Foreskin fibroblast (primary cell): ENCODE measurements at places on chromosomes 5 and 9.

DNA sequence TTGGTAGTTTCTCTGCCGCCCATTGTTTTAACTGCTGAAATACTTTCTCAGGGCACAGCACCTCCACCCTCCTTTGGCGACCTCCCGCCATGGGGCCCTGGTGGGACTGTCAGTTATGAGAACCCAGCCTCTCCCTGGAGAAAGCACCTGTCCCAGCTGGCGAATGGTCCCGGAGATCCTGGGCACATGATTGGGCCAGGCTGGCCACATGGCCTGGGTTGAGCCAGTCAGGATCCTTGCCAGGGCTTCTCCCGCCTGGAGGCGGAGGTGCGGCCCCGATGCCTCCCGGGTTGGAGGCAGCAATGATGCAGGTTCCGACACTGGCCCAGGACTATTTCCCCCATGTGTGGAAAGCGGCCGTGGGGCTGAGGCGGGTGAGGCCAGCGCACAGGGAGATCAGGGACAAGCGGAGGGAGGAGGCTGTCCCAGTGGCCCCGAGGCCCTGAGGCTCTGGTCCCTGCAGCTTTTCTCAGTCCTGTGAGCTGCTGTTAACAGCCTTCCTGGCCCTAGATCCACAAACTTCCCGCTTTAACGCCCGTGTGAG lies 13.6 kb downstream of the UNC5A start:
- DNase-seq = no peak

DNA sequence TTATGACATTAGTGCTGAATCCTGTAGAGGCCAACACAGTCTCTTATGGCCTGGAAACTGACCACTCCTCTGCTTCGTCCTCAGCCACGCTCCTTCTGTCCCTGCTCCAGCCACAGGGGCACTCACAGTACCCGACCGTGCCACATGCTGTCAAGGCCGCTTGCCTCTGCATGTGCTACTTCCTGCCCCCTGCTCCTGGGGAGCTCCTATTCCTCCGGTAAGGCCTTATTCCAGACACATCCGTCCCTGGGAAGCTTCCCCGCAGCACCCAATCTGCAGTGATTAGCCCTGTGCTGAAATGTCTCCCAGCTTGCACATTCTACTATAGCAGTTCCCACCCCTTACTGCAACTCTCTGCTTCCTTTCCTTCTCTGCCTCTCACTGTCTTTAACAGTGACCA lies 187.5 kb downstream of the CRB2 start:
- no peak for DNase-seq

GRCh38 chr9:134410071-134410834 lies 84.0 kb downstream of the RXRA start:
- DNase-seq = no peak

DNA sequence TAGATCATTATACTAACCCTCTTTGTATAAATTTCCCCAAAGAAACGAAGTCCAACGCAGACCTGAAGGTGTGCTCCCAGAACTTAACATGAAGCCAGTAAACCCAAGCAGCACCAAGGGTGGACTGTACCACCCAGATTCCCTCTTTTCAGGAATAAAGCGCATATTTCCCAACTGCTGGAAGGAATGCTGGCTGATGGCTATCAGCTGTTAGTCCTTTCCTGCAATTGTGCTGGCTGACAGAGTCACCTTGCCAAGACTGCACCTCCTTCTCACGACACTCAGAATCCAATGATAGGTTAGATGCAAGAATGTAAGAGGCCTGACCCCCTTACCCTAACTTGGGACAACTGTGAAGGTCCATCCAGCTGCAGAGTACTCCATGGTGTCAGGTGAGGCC lies 93.9 kb downstream of the MAPKAP1 start:
- DNase-seq = no peak

DNA sequence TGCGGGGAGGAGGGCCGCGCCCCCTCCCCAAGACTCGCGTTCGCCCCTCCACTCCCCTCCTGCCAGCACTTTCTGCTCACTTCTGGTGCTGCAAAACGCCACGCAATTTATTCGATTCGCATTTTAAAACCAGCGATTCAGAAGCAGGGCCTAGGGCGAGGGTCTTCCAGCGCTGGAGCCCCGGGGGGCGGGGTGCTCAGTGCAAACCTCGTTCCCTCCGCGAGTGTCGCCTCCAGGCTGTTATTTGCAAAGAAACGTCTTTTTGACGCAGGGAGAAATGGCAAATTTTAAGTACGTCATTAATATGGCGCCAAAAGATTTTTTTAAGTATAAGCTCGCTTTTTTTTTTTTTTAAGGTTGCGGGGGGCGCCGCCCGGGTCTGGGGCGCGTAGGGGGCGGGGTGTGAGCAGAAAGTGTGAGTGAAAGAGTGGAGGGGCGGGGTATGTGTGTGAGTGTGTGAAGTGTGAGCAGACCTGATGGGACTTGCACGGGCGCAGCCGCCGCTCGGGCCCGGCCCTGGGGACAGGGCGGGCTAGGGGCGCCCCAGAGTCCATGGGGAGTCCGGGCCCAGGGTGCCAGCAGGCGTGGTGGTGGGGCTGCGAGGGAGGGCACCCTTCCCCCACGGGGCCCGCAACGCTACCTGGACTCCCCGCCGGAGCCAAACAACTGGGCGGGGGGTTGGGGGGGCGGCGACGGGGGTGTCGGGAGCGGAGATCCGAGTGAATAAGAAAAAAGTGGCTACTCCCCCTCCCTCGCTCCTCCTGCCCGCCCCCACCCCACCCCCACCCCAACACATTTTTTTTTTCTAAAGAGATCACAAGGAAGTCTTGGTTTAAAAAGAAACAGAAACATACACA lies at the start of gene JADE2:
TSS of gene JADE2 (plus strand) at position 845 of the 857 bp plus-strand sequence. CDS start 10,188 bp downstream, outside the sequence.
- DNase-seq = peak; percentile 79

GRCh38 chr9:85202596-85202995 lies 533.1 kb downstream of the NTRK2 start:
- DNase-seq = no peak

DNA sequence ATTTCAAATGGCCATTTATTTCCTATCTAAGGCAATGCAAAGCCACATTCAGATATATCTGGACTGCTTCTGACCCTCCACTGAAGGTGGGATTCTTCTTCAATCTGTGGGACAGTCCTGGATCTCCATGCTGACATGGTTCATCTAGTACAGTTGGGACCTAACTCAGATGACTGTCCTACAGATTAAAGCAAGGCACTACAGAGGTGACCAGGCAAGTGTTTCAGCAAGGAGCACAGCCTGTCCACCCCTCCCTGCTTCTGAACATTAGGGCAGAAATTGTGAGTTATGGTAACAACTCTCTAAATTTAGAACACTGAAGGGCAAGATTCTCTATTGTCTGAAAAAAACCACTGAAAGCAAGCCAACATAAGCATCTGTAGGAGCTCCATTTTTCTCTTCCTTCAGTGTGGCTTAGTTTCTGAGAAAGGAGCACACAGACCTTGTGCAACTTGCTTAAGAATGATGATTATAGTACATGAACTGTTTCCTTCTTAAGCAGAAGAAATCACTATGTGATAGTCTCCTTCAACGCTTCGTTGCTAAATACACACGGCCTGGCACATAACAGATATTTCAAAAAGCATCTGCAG lies 62.9 kb upstream of the BARX1 start:
- peak; percentile 44 for DNase-seq

DNA sequence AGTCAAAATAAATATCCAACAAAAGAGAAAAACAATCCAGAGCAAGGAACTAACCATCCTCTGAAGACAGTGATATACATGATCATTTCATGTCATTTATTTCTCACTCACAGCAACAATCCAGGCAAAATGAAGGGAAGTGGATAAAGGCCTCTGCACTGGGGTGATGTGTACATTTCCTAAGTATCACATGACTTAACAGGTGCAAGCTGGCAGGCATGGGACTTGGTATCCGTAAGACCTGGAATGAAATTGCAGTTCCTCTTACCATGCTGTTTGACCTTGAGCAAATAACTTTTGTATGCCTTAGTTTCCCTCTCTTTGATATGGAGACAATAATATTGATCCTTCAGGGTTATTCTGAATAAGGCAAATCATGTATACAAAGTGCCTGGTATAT lies 77.6 kb downstream of the PRLR start:
- no peak for DNase-seq

DNA sequence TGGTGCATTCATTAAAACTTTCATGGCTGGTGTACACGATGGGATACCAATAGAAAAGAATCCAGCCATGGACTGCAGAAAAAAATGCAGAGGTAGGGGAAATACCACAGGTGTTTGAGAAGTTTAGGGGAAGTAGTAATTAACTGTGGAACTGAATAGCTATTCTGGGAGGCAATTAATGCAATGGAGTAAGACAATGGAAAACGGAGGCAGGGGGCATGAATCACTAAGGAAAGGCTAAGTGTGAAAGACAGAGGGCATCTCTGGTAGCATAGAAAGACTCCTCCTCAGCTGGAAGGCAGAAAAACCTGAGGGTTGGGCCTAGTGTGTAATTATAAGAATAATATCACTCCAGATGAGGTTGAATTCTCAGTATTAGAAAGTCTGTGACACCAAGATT lies 30.9 kb upstream of the NPR3 start:
- DNase-seq = no peak

DNA sequence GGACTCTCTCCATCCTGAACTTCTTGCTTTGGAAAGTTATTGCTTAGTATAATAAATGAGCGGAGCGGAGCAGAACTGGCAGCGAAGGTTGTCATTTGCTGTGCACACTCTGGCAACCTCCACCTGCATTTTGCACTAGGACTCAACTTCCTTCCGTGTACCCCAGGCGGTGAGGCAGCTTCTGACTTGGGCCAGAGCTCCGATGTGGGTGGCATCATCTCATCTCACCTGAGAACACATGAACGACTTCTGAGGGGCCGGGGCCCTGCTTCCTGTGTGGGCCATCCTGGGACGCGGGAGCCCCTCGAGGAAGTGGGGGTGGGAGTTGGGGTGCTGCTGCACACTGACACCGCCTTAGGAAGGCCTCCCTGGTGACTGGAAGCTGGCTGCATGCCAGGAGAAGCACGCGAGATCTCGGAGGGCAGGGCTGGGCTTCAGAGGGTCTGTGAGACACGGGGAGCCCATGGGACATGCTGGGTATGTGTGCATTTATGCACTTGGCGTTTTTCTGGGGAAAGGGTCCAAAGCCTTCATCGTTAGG lies 56.5 kb upstream of the COL5A1 start:
- no peak for DNase-seq

DNA sequence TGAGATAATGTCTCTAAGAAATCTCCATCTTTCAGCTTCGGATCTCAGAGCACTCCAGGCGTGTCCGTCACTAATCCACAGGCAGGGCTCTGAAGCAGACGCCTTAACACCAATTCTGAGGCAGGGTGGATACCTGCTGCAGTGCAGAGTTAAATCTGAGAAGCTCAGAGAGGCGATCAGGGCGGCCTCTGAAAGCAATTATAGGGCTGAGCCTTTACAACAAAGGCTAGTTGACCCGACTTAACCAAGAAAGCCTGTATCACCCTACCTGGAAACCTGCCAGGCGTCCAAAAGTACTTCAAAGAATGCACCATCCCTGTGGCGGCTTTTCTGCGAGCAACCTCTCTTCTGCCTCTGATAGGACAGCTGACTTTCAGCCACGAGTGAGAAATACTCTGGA lies 134.8 kb upstream of the MSX2 start:
- no peak for DNase-seq

- no peak for DNase-seq
Measured at GRCh38 chr9:130088051-130088450, 34.3 kb downstream of the GPR107 start.

- peak; percentile 56 for DNase-seq
Measured at GRCh38 chr9:129932303-129933151, 97.3 kb downstream of the USP20 start.

DNA sequence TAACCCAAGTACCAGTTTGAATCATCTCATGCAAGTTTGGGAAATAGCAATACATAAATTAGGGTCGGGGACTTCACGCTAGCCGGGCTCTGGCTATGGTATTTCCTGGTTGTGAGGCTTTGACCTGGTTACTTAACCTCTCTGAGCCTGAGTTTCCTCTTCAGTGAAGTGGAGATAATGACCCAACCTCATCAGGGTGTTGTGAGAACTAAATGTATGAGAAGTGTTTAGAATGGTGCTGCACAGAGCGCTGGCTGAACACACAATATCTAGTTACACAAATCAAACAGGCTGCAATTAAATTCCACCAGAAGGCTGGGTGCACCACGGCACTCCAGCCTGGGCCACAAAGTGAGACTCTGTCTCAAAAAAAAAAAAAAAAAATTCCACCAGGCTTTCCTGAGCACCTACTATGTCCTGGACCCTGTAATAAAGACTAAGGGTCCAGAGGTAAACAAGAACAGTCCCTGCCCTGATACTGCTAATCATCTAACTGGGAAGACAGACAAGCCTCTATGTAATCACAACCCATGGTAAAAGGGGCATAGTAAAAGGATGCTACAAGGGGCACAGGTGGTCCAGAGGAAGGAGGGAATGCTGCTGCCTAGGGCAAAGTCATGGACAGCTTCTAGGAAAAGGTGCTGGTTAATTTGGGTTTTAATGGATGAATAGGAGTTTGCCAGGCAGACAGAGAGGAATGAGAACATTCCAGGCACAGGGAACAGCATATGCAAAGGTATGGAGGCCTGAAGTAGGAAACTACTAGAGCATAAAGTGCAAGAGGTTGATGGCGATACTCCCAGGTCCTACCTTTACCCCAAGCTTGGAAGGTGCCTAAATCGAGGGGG lies 27.7 kb downstream of the DUSP1 start:
- DNase-seq = no peak

DNA sequence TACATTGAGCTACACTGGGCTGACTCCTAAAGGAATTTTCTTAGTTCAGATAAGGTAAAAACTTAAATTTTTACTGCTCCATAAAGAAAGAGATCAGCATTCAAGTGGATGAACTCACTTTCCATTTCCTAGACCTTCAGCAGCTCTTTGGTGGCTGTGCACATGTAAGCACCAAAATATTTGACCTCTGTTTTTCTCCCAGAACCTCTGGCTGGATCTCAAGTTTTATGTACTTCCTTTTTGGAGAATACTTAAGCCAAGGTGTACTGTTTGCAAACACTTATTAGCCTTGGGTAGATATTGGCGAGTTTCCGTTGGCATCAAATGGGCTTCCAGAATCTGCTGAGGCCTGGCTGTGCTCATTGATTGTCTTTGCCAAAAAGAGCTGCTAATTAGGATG lies 10.3 kb downstream of the TNC start:
- DNase-seq = no peak

DNA sequence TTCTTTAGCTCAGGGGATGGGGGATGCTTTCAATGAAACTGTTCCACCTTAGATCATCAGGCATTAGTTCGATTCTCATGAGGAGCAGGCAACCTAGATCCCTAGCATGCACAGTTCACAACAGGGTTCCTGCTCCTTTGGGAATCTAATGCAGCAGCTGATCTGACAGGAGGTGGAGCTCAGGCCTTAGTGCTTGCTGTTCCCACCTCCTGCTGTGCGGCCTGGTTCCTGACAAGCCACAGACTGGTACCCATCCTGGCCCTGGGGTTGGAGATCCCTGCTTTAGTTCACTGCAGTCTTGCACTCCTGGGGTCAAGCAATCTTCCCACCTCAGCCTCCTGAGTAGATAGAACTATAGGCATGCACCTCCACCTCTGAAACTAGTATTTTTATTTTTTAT lies 1369.8 kb upstream of the NUDT12 start:
- DNase-seq = no peak

- no peak for DNase-seq
Measured at GRCh38 chr5:177445052-177445916, 1.3 kb upstream of the PRR7 start.
